ENCODE measurements at places on chromosomes 7 and 10.

GRCh38 chr10:114151486-114151885, 22.5 kb downstream of the CCDC186 start:
- DNase-seq = peak; percentile 60

- no peak for DNase-seq
Observed at GRCh38 chr10:58641095-58641531, 128.4 kb downstream of the BICC1 start.

DNA sequence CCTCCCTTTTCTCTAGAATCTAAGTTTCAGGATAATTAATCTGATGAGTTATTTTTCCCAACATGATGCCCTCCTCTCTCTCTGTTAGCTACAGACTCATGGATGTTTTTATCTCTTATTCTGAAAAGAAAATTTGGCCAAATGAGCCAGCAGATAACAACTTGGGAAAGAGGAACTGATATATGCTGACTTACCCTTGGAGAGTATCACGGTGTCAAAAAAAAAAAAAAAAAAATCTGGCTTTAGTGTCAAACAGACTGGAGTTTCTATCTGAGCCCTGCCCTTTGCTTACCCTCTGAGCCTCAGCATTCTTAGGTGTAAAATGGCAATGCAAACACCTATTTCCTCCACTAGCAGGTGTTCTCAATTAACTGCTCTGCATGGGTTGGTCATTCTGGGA, 190.4 kb downstream of the AHR start:
- no peak for DNase-seq

DNA sequence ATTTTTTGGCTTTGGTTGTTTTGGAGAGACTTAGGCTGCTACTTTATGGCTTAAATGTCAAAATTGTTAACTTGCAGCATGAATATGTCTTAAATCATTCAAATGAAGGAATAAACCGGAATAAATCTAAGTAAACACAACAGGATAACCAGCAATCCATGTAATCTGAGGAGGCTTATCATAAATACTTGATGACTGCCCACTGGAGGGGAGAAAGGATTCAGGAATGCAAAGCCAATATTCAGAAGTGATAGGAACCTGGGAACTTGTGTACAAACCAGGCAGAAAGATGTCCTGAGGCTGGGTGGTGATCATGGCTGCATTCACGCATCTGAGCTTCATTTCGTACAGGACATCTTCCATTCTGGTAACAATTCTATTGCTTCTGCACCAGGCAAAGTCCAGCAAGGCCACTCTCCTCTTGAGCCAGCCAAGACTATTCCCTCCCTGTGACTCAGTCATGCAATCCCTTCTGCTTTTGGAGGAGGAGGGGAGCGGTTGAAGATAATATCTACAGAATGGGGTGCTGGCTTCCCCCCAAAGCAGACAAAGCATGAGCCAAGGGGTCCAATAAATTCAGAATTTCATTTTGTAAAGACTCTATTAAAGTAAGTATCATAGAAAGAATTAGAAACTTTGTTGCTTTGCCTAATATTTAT, 374.5 kb downstream of the PHTF2 start:
- DNase-seq = no peak

DNA sequence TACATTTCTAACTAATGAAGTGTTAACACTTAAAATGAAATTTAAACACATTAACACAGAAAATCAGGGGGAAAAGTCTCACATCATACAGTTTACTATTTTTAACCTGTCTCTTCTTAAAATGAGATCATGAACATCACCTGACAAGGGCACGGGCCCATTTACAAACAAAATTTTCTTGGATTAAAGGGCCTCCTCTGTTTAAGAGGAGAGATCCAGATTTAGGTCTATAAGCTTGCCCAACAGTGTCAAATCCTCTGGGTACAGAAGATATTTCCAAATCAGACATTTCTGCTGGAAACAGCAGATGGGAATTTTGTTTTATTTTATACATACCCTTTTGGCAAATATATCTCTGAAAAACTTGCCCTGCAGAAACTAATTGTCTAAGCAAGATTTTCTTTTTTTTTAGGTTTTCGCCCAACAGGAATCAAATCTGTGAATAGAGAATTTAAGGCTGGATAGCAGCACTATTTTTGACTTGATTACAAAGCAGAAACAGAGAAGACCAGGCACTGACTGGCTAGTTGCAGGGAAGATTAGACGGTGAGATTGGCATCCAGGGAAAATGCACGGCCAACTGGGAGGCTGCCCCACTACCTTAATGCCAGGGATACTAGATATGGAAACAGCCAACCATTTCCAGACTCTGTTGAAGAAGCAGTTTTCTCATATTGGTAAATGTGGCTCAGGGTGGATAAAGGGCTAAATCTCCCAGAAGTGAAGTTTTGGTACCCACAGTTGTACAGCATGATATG, 173.4 kb downstream of the LRRN3 start:
- DNase-seq = no peak

DNA sequence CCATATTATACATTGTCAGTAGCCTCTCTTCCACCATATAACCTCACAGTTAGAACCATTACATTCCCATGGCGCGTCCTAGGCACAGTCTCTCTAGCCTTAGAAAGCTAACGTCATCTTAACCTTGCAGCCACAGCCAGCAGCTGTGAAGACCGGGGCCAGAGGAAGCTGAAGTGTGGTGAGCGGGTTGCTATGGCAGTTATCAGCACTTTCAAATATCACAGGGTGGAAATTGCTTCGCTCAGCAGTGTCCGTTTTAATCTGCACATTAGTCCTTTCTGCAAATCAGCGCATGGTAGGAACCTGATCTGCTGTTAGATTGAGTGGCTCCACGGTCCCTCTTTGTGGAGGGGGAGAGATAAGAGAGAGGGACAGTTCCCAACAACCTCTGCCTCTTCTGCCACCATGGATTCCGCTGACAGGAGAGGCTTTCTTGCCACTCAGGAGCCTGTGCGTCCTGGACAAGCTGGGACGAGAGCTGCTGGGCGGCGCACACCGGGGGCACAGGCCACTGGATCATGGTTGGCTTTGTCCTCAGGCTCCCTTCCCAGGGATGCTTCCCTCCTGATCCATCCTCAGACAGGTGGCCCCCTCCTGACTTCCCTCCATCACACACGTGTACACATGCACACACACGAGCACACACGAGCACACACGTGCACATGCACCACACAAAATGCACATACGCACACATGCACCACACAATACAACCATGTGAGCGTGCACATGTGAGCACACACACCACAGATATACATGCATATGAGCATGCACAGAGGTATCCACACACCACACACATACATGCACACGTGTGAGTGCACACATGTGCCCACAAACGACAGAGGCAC, 93.8 kb downstream of the WDR37 start:
- peak; percentile 76 for DNase-seq

DNA sequence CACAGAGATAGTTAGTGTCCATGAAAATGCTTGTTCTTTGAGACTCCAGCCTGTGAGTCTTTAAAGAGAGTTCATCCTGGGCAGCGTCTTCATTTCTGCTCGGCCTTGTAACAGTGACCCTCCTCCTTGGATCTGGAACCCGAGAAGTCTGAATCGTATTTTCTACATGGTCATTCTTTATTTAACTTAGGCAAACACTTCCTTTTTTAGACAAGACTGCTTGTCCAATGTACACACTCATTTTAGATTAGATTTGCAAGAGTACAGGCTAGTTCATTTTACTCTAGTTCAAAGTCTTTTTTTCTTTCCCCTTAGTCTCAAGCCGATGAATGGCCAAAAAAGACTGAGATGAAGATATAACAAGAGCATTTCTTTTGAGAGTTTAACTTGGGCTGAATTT, 133.5 kb downstream of the CHN2 start:
- DNase-seq = no peak

- no peak for DNase-seq
Observed at GRCh38 chr10:131706476-131706875, 194.3 kb upstream of the PPP2R2D start.

DNA sequence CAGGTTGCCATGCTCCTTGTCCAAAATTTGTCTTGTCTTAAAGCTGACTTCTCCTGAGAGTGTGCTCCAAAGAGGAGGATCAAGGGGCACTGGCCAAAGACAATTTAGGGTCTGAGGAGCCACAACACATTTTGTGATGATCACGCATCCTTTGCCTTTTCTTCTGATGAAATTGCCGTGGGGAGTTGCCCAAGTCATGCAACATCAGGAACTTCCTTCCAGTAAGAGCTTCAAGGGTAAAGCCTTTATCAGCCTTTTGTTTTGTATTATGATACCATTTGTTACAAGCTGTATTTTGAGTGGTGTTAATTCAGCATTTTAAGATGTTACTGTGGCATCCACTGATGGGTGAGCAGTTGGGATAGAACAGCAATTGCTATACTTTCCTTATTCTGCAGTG, 131.2 kb upstream of the MKI67 start:
- no peak for DNase-seq

- peak; percentile 37 for DNase-seq
Observed at GRCh38 chr7:33766405-33766804, 138.9 kb upstream of the BMPER start.

GRCh38 chr7:148014541-148014940, 576.0 kb upstream of the C7orf33 start:
- DNase-seq = no peak

DNA sequence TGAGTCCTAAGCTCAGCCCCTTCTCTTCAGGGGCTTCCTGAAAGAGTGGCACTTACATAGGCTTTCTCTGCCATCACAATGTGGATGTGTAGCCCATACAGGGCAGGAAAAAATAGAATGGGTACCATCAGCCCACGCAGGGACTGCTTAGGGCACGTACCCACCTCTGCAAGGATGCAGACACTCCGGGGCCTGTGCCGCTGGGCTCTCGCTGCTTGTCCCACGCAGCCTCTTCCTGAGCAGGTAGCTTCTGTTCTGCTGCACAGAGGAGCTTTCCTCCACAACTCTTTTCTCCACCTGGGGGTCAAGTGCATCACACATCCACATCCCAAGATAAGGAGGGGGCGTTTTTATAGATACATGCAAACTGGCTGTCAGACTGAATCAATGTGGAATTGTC, 34.3 kb downstream of the FRMPD2 start:
- no peak for DNase-seq

DNA sequence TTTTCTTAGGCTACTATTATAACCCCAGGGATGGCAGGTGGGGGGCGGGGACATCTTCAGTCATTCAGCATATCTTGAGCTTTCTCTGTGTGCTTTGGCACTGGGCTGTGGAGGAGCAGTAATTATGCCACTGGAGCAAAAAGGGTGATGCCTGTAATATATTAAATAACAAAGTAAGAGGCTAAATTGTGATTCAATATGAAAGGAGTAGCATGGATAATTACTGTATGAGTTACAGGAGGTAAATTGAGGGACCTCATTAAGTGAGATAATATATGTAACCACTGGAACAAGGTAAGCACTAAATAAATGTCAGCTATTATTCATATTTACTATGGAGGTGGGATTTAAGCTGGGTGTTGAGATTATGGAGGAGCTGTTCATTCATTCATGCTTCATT, 3.3 kb upstream of the STN1 start:
- no peak for DNase-seq

DNA sequence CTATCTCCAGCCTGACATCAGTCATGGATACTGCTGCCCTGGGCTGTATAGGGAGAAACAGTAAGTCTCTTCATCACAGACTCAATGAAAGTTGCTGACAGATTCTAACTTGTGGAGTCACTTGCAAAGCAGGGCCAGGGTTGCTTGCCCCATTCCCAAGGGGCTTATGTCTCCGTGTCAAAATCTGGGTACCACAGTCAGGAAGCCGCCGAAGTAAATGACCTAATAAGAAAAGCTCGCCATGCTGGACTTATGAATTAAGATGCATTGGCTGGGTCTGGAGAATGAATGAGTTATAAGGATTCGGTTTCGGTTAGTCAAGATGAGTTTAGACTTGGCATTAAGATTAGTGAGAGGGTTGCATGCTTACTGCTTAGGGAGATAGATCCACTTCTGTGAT, 10.8 kb upstream of the OR6V1 start:
- DNase-seq = no peak

GRCh38 chr7:137882261-137882668, 35.5 kb upstream of the DGKI start:
- DNase-seq = peak; percentile 95

GRCh38 chr7:97001221-97001620, 4.1 kb upstream of the DLX6 start:
- no peak for DNase-seq

- DNase-seq = no peak
Observed at GRCh38 chr7:25260862-25261494, 32.7 kb upstream of the NPVF start.

- no peak for DNase-seq
Observed at GRCh38 chr7:131816391-131817007, 260.1 kb upstream of the PODXL start.

- DNase-seq = no peak
Observed at GRCh38 chr7:33831389-33832141, 73.8 kb upstream of the BMPER start.

DNA sequence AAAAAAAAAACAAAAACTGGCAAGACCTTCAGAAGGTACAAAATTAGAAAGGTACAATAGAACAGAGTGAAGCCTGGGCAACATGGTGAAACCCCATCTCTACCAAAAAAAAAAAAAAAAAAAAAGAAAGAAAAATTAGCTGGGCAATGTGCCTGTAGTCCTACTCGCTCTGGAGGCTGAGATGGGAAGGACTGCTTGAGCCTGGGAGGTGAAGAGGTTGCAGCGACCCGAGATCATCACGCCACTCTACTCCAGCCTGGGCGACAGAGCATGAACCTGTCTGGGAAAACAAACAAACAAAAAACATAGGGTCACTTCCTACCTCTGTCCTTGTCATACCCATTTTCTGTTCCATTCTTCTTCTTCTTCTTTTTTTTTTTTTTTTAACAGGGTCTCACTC, 45.6 kb upstream of the DLG5 start:
- DNase-seq = no peak

GRCh38 chr10:50497758-50498157, 126.0 kb downstream of the SGMS1 start:
- DNase-seq = peak; percentile 47

- peak; percentile 23 for DNase-seq
Observed at GRCh38 chr7:135164357-135165061, 6.0 kb downstream of the CYREN start.

DNA sequence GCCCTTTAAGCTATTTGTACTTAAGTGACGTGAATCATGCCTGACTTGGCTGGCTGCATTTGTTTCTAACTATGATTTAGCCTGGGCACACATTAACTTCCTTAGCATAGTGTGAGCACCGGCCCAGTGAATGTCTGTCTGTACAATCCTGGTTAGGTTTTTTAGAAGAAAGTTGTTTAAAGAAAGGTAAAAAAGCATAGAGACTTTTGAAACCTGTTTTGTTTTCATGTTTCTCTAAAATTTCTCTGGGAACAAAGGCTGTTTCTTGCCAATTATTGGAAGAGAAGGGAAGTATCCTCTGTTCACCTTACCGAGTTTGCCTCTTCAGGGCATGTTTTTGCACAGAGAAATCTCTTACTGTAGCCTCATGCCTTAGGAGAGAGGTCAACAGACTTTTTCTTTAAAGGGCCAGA, 42.9 kb upstream of the MET start:
- peak; percentile 54 for DNase-seq

DNA sequence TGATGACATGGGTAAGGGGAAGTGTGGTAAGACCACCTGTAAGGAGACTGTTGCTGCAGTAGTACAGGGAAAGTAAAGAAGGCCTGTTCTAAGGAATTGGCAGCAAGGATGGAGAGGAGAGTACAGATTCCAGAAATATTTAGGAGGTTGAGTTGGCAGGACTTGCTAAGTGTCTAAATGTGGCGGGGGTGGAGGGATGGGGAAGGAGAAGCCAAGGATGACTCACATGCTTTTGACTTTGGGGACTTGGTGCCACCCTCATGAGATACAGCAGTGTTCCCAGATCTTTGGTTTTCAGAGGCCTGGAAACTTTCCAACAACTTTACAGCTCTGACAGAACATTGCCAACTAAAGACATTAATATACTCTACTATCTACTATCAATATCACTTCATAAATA, 45.4 kb downstream of the CDK6 start:
- no peak for DNase-seq

- no peak for DNase-seq
Observed at GRCh38 chr7:137147338-137147720, 196.2 kb downstream of the PTN start.

All from lung microvascular endothelial cell (primary cell).